SK-N-SH (cell line): ENCODE measurements at places on chromosomes 7 and 10.

DNA sequence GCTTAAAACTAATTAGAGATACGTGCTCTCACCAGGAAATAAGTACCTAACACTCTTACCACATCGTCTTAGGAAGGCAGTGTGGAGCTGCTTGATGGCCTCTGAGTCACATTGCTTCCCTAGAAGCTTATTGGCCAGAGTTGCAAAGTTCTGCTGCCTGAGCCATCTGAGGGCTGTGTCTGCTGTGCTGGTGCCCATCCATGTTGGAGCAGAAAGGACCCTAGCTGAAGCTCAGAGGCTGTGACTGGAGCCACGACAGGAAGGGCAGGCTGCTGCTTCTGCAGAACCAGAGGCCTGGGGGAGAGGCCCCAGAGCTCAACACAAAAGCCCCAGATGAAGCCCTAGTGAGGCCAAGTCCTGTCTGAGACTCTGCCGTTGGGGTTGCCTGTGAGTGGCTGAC is 64.8 kb upstream of the IGFBP3 start:
- no peak for DNase-seq

DNA sequence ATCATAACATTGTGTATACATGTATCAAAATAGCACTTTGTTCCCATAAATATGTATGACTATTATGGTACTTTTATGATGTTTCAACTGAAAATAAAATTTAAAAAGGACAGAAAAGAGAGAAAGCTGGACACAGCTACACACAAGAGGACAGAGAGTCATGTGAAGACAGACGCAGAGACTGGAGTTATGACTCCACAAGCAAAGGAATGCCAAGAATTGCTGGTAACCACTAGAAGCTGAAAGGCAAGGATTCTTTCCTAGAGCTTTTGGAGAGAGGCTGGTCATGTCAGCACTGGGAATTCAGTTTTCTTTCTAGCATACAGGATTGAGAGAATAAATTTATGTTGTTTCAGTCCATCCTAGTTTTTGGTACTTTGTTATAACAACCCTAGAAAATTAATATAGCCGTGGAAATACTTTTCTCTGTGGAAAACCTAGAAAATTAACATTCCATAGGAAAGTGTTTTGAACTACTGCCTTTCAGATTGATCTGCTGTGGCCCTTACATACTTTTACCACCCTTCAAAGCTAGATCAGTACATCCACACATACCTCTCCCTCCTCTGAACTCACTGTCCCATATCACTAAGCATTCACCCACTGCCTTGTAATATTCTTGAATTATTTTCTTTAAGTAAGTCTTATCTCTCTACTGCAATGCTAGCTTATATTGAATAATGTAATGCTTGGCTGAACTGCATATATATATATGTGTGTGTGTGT is 575.3 kb downstream of the IPMK start:
- no peak for DNase-seq

DNA sequence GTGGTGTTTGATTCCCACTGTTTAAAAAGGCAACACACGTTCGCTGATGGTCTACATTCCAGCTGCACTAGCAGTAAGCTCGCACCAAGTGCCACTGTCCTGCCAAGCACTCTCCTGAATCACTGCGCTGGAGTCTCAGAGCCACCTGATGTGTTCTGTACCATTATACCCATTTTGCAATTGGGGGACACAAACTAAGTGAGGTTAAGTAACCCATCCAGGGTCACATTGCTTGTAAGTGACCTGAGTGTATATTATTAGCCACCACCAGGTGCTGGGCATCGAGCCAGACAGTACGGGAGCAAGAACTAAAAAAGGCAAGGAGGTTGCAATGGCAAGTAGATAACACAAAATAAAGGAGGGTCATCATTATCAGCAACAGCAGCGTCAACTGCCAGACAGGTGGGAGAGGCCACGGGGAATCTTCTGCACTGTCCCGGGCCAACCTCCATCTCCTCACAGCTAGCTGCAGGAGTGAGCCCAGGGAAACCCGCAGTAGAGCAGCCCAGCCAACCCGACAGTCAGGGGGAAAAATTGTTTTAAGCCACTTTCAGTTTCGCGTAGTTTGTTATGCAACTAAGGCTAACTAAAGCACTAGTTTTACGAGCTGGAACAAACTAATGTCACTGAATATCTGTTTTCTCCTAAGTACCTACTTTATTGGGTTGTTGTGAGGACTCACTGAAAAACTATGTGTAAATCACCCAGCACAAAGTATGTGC is 712 bp upstream of the CPVL start:
- DNase-seq, result no peak

DNA sequence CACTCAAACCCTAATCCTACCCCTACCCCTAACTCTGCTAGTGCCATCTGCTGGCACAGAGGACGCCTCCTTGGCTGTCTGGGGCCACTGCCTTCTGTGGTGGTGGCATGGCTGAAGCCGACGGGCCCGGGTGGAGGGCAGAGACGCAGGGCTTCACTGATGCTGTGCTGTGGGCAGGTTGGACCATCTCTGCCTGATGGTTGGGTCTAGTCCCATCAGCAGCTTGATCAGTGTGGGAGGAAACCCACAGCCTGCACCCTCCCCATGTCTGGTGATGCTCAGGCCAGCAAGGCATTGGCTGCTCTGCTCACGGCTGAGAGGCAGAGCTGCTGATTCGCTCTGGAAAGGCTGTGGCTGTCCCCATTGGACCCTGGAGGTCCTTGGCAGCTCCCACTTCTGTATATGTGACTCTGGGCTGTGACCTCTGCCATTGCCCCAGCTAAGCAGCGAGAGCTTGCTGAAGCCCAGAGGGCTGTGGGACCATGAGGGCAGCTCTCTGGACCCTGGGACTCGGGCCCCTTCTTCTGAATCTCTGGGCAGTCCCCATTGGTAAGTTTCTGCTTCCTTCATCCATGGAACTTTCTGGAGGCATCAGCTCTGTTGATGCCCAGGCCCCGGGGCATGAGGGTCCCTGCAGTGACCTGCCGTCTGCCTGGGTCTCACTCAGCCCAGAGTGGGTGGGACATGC is at the start of gene SCART1:
TSS of gene SCART1 (plus strand) at position 430 of the 688 bp plus-strand sequence. CDS start at position 483, 53 bp downstream.
- DNase-seq, result no peak

DNA sequence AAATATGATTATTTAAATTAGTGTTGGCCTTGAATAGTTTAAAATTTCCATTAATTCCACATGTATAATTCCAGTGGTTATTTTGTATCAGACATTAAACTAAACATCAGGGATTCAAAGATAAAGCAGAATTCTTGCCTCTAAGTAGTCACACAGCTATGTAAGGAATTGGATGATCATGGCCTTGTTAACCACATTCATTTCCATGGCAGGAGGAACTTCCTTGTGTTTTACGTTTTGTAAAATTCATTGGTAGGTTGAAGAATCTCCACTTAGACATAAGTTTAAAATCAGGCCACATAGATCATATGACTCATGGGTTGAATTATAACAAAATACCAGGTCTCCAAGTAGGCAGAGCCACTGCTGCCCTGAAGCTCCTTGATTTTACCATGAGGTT is 289.7 kb downstream of the PLXDC2 start:
- no peak for DNase-seq
